ENCODE measurements at places on chromosomes 6 and 20.

DNA sequence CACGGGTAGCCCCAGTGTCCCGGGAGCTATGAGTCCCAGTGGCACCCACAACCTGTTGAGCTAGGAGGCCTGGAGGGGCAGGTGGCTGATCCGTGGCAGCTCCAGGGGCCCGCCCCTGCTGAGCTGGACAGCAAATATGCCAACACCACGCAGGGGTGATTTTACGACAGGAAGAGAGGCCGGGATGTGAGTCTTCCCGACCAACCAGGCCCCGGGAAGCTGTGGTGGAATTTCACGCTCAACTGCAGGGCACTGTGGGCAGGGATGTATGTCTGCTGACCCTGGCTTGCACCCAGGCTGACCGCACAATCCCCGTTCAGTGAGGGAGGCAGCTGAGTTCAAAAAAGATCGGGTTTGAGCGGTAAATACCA lies 183.9 kb downstream of the ERMARD start:
- no peak for DNase-seq
- H3K4me1 ChIP-seq = peaks cover 6% of the 10 kb centered on the region

DNA sequence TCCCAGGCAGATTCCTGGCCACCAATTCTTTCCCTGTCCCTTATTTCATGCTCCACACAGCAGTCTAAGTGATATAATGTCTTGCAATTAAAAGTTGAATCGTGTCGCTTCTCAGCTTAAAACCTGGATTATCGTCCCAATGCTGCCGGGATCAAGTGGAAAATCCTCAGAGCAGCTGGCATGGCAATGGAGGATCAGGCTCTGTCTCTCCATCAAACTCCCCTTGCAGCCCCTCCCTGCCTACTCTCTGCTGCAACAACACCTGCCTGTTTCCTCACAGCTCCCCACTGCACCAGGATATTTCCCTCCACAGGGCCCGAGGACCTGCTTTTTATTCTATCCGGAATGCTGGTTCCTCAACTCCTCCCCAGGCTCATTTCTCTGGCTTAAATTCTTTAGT lies 277.1 kb downstream of the SYNE1 start:
- H3K36me3 ChIP-seq = peaks cover 5% of the 10 kb centered on the region
- no peak overlapping the region for H3K27ac ChIP-seq
- no peaks in the 10 kb centered on the region for H3K27me3 ChIP-seq
- no peak overlapping the region for H3K4me3 ChIP-seq

DNA sequence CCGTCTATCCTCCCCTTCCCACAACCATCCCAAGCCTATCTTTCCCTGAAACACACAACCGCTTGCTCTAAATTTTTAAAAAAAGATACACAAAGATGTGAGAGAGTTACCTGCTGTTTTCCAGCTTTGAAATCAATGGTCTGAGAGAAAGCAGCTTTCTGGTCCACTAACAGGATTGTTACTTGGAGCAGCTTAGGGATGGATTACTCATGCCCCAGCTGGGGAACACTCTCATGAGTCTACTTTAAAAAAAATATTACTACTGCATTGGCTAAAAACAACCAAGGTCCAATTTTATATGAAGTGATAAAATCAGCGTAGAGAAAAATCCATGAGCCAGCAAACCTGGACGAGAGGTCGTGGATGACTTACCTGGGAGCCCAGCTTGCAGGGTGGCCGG lies 29.6 kb upstream of the FOXC1 start:
- no peaks in the 10 kb centered on the region for H3K27me3 ChIP-seq
- no peak for DNase-seq
- no peaks in the 10 kb centered on the region for H3K36me3 ChIP-seq
- H3K4me3 ChIP-seq = no peak overlapping the region
- no peak overlapping the region for H3K27ac ChIP-seq

- peaks cover 78% of the 10 kb centered on the region for H3K36me3 ChIP-seq
- H3K4me1 ChIP-seq = no peaks in the 10 kb centered on the region
- no peak overlapping the region for H3K4me3 ChIP-seq
Measured at GRCh38 chr6:152267967-152268845, 369.0 kb downstream of the SYNE1 start.

GRCh38 chr20:47124181-47124717 lies 229.6 kb downstream of the EYA2 start:
- H3K4me3 ChIP-seq = no peak overlapping the region
- H3K4me1 ChIP-seq = peaks cover 13% of the 10 kb centered on the region
- no peaks in the 10 kb centered on the region for H3K36me3 ChIP-seq
- peak overlapping the region; percentile 78 for H3K27ac ChIP-seq
- DNase-seq = no peak
- no peaks in the 10 kb centered on the region for H3K27me3 ChIP-seq

GRCh38 chr6:90184334-90185298 lies 112.0 kb downstream of the BACH2 start:
- no peak overlapping the region for H3K4me3 ChIP-seq
- DNase-seq = peak; percentile 46
- H3K27me3 ChIP-seq = no peaks in the 10 kb centered on the region
- peaks cover 31% of the 10 kb centered on the region for H3K4me1 ChIP-seq
- H3K27ac ChIP-seq = no peak overlapping the region
- H3K36me3 ChIP-seq = no peaks in the 10 kb centered on the region

DNA sequence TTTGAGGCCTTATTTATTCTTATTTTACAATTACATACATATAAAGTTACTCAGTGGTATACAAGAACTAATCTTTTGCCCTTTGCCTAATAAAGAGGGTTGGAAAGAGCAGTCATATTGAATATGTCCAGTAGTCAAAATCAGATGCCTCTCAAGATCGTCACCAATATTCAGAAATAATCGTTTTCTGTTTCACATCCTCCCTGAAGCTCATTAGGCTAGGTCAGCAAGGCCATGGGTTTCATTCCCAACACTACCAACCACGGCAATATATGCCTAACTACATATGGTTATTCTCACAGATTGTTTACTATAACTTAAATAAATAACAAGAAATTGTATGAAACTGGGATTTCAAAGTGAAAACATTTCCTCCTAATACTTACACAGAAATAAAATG lies 167.2 kb upstream of the MANEA start:
- DNase-seq = no peak
- no peaks in the 10 kb centered on the region for H3K36me3 ChIP-seq
- no peak overlapping the region for H3K4me3 ChIP-seq
- H3K27me3 ChIP-seq = no peaks in the 10 kb centered on the region
- no peaks in the 10 kb centered on the region for H3K4me1 ChIP-seq

DNA sequence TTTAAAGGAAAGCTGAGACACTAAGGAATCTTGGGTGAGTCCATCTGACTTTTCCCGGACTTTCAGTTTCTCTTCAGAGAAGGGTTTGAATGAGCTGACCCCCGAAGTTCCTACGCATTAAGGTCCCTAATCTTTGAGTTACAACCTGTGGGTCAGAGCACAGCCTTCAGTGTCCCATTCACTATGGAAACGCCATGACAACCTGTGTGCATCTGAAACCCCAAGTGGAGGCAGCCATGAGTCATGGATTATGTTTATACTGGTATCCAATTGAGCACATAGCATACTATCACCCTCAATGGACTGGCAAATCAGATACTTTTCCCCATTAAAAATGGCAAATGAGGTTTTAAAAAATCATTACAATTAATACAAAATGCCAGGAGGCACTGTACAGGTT lies 11.4 kb downstream of the MYLK4 start:
- DNase-seq = no peak
- no peak overlapping the region for H3K27ac ChIP-seq
- no peaks in the 10 kb centered on the region for H3K36me3 ChIP-seq
- no peaks in the 10 kb centered on the region for H3K27me3 ChIP-seq
- H3K4me3 ChIP-seq = no peak overlapping the region

Measured in upper lobe of left lung (tissue), 6 donors.